ENCODE measurements at places on chromosomes 1 and 21. TPM values are rescaled to one million over a fixed set of nuclear protein-coding genes. Genes with fewer than 3 reads are reported as not detected.
A peak's percentile ranks its signal among the peaks of the same experiment; 100 is the strongest.

The LRRC7 gene
- total RNA-seq: not detected

The CLIC6 gene
- total RNA-seq: not detected

The FAM151A gene
- not detected for total RNA-seq

DNA sequence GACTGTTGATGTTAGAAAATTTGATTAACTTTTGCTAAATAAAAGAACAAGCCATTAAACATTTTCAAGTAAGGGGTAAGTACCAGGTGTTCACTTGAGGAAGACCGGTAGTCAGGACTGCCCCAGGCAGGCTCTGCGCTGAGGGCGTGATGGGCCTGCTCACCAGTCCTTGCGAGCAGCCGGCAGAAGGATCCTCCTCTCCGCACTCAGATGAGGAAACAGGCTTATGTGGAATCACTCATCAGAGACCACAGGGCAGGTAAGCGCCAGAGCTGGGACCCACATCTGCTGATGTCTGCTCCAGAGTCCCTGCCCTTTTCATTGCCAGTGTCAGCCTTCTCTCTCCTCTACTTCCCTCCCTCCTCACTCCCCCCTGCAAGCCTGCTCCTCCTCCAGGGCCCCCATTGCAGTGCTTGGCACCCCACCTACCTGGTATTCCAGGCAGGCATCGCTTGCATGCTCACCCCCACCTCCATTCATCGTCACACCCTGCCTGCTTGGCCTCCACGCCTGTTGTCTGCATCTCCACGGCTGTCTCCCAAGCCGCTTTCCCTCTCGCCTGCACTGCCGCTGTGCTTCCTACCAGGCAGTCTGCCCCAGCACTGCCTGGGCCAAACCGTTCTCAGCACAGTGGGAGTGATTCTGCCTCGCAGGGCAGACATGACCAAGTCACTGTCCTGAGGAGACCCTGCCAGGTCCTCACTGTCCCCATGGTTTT lies 24.7 kb upstream of the KDM4A start:
- no peak overlapping the region for H3K27ac ChIP-seq
- no peaks in the 10 kb centered on the region for H3K4me1 ChIP-seq
- H3K36me3 ChIP-seq: peaks cover 5% of the 10 kb centered on the region
- DNase-seq: no peak

- peaks cover 42% of the 10 kb centered on the region for H3K4me1 ChIP-seq
- H3K36me3 ChIP-seq: no peaks in the 10 kb centered on the region
- DNase-seq: no peak
- H3K27ac ChIP-seq: peak overlapping the region; percentile 84
- H3K27me3 ChIP-seq: no peaks in the 10 kb centered on the region
Observed at GRCh38 chr1:27655151-27655937, 16.6 kb downstream of the IFI6 start.

DNA sequence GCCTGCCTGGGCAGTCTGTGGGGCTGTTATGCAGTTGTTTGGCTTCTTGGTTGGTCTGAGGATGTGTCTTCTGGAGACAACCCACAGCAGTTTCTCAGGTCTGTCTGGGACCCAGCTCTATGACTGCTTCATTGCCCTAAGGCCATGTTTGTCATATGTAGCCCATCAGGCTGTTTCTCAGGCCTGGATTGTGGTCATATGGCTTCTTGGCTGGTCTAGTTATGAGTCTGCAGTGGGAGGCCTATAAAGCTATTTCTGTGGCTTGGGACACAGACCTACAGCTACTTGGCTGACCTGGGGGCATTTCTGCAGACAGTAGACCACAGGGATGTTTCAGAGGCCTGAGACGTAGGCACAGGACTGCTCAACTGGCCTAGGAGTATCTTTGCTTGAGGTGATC lies 41.5 kb downstream of the CHIA start:
- no peaks in the 10 kb centered on the region for H3K36me3 ChIP-seq
- H3K27me3 ChIP-seq: no peaks in the 10 kb centered on the region
- DNase-seq: no peak
- H3K4me1 ChIP-seq: no peaks in the 10 kb centered on the region
- H3K27ac ChIP-seq: no peak overlapping the region

DNA sequence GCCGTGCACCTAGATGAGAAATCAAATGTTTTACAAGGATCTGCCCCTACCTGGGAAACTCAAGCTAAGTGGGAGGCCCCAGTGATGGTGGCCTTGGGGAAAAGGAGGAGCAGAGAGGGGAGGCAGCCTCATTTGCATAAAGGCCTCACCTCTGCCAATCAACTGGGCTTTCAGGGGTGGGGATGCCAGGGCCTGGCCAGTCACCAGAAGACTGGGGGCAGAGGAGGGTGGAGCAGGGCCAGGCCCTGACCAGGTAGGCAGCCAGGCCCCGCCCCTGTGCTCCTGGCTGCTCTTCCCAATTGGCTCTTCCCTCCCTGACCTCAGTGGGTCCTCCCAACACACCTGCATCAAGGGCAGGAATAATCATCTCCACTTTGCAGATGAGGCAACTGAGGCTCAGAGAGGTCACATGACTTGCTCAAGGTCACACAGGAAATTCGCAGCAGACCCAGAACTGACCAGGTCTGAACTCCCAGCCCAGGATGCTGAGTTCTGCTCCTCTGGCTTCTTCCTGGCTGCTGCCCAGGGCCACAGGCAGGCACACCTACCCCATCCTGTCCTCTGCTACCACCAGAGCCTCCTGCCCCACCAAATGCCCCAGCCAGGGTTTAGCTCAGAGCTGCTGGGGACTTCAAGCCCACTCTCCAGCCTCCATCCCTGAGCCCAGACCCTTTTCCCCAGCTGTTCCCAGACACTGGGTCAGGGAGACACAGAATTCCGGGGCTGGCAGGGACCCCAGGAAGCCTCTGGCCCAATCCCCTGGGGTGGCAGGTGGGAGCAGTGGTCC lies 677.9 kb downstream of the MATN1 start:
- H3K27ac ChIP-seq: no peak overlapping the region
- H3K4me3 ChIP-seq: no peak overlapping the region
- DNase-seq: no peak
- no peaks in the 10 kb centered on the region for H3K4me1 ChIP-seq
- H3K27me3 ChIP-seq: peaks cover 20% of the 10 kb centered on the region
